ENCODE measurements at places on chromosomes 16 and 17. TPM values are rescaled to one million over a fixed set of nuclear protein-coding genes. Genes with fewer than 3 reads are reported as not detected.

DNA sequence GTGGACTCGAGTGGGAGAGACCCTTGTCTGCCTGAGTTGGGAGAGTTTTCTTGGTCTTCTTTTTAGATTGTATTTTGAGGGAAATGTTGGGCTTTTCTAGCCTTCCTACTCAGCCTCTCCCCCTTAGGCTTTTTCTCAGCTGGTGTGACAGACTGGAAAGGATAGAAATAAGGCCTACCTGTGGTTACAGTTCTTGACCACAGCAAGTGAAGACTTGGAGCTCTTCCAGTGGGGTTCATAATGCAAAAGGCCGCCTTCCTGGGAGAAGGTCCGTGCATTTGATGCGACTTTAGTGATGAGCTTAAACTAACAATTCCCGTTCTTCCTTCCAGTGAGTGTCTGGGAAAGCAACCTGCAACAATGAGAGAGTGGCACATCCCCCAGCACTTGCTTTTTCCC, 56.8 kb downstream of the B9D1 start:
- no peak for DNase-seq

DNA sequence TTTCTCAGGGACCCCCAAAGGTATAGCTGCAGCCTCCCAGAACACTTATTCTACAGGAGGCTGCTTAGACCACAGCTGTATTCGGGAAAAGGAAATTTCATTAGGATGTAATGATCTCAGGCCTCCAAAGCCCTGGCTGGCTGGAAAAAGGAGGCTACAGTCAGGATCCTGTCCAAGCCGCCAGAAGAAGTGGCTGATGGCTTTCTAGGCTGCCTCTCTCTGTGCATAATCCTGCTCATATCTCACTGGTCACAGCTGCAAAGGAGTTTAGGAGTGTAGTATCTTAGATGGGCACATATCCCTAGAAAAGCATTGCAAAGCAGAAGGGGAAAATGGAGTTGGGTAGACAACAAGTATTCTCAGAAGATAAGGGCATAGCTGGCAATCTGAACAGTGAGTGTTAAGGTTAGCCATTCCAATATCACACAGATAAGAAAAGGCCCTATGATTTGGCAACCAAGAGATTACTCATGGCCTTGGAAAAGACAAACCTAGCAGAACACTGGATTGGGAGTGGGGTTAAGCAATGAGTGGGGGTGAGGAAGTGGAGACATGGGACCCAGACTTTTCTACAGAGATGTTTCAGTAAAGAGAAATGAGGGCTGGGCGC, 26.0 kb upstream of the PRKCA start:
- DNase-seq = no peak

DNA sequence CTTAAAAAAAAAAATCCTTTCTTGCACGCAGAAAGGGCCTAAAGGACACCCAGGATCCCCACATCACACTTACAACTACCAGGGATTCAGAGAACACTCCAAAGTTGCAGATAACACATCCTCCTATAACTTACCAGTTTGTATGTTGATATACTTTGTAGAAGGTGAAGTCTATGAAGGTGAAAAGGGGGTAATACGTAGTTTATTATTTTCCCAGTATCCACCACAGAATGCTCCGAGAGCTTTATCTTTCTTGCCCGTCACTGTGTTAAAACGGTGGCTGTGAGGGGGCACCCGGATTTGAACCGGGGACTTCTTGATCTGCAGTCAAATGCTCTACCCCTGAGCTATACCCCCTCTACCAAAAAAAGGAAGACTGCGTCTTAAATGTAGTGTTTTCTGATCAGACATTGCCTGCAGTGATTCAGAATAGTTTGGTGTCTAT, 7.9 kb upstream of the RPL23 start:
- no peak for DNase-seq

The LPCAT2 gene
- total RNA-seq = 6.9 TPM

DNA sequence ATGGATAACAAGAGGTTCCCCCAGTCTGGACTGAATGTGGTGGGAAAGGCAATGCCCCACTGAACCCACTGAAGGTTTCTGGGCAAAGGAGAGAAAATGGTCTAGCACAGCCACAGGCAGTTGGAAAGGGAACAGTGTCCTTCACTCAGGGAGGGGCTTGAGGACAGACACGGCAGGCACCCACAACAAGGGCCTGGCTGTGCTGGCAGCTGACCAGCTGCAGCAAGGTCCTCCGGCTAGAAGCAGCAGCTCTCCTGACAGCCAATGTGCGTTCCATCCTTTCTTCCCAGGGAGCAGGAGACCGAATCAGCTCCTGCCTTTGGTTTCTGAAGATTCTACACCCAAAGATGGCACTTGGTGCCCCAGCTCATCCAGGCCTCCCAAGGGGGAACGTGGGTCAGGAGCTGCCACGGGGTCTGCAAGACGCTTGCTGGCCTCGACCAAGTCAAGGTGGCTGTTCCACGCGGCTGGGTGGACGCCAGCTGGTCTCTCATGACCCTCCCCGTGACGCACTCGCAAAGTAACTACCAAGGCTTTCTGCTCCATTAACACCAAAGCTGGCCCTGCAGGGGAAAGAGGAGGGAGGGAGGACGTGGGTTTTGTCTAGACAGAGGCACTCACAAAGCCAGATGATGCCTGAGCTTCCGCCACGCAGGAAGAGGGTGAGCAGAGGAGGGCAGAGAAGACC, 11.1 kb downstream of the ABR start:
- no peak for DNase-seq

DNA sequence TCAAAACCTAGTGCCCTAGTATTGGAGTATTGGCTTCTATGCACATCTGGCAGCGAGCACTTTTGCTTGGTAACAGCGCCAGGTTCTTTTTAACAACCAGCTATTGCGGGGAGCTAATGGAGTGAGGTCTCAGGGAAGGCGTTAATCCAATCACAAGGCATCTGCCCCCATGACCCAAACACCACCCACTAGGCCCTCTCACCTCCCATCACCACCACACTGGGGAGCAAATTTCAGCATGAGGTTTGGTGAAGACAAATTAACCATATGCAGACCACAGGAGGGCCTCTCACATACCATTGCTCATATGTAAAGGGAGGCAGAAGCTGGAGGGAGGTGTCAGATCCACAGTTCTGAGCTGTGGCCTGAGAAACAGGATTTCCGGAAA, 893 bp upstream of the ODF4 start:
- no peak for DNase-seq

GRCh38 chr16:17747081-17747756, 276.5 kb upstream of the XYLT1 start:
- no peak for DNase-seq

DNA sequence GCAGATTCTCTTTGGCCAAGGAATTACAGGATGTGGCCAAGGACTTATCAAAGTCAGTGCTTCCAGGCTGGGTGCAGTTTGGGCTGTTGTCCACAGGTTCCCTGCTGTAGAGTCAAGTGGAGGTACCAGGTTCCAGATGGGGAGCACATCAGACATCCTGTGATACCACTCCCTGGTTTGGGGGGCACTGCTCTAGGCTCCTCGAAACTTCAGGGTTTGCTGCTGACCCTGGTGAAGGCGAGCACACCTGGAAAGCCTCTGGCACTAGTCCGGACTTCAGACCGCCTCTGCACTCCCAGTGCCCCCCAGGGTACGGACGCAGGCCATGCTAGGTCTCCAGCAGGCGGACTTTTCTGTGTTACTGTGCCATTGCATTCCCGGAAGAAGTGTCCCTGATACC, 10.7 kb downstream of the SLC47A1 start:
- no peak for DNase-seq

The HNF1B gene
- total RNA-seq = not detected

GRCh38 chr17:63911657-63912100, 621 bp upstream of the CSHL1 start:
- no peak for DNase-seq

DNA sequence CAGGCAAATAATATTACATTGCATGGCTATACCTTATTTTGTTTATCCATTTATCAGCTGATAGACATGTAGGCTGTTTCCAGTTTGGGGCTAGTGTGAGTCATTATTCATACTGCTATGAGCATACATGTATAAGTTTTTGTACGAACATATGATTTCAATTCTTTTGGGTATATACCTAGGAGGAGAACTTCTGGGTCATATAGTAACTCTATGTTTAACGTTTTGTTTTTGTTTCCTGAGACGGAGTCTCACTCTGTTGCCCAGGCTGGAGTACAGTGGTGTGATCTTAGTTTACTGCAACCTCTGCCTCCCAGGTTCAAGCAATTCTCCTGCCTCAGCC, 2.4 kb upstream of the ITGAL start:
- DNase-seq = no peak

GRCh38 chr16:88807626-88808453, 3.9 kb downstream of the APRT start:
- no peak for DNase-seq

All from left ventricle myocardium inferior (tissue), 1 donor.